Mesendoderm (in vitro differentiated cells): ENCODE measurements at places on chromosomes 1 and 21.

DNA sequence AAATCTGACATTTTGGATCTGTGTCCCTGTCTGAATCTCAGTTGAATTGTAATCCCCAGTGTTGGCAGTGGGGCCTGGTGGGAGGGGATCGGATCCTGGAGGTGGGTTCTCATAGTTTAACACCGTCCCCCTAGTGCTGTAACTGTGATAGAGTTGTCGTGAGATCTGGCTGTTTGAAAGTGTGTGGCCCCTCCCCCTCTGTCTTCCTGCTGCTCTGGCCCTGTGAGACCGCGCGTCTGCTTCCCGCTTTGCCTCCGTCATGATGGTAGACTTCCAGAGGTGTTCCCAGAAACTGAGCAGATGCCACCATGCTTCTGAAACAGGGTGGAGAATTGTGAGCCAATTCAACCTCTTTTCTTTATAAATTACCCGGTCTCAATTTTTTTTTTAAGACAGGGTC lies 25.0 kb downstream of the AGPAT3 start:
- DNase-seq: peak; percentile 82
- H3K4me1 ChIP-seq: no peaks in the 10 kb centered on the region
- H3K4me3 ChIP-seq: no peak overlapping the region
- H3K27me3 ChIP-seq: no peaks in the 10 kb centered on the region
- H3K36me3 ChIP-seq: no peaks in the 10 kb centered on the region

DNA sequence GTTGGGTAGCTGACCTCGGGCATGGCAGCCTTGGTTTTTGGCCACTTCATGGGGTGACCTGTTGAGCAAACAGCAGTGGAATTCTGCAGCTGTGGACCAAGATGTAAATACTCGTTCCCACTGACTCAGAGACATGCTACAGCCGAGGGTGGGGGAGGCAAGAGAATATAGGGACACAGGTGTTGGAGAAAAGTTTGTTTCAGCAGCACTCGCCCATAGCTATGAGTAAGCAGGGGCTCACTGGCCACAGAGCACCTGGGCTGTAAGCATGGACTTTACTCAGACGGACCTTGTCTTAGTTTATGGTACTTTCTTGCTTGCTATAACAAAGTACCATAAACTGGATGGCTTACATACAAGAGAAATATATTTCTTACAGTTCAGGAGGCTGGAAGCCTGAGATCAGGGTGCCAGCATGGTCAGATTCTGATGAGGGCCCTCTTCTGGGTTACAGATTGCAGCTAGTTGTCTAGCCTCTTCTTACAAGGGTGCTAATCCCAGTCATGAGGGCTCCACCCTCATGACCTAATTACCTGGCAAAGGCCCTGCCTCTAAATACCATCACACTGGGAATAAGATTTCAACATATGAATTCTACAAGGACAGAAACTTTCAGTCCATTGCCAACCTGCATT lies 437.2 kb upstream of the DAB1 start:
- H3K27me3 ChIP-seq: no peaks in the 10 kb centered on the region
- no peaks in the 10 kb centered on the region for H3K4me1 ChIP-seq
- no peak overlapping the region for H3K27ac ChIP-seq
- H3K4me3 ChIP-seq: no peak overlapping the region

GRCh38 chr1:160053548-160054365 lies 16.2 kb downstream of the KCNJ10 start:
- no peak overlapping the region for H3K27ac ChIP-seq
- DNase-seq: no peak
- no peaks in the 10 kb centered on the region for H3K36me3 ChIP-seq
- no peaks in the 10 kb centered on the region for H3K27me3 ChIP-seq

DNA sequence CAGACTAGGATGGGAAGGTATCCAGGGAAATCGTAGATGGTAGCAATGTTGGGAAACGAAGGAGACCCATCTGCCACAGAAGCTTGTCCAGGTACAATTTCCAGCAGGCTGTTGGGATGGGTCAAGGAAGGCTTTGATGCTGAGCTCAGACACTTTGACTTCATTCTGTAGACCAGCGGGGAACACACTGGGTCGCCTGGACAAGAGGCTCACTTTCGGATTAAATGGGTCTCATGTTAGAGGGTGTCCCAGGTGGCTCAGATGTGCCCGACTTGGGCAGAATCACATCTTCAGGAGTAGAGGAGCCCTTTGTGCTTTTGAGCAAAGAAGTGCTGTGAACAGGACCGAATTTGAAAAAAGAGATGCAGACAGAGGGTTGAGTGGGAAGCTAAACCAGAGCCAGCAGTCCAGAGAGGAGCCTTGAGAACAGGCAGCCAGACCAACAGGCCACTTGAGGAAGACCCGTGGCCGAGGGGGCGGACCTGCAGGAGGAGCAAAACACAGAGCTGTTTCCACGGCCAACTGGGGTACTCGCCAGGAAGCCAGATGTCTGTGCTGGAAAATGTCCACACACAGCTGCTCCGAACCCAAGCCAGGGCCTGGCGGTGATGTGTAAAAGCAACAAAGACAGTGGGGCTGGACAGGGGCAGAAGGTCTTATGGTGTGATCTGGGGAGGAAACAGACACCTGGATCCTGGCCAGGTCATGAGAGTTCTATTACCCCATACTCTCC lies 146.9 kb downstream of the AJAP1 start:
- H3K36me3 ChIP-seq: no peaks in the 10 kb centered on the region
- H3K27me3 ChIP-seq: no peaks in the 10 kb centered on the region
- DNase-seq: no peak
- no peak overlapping the region for H3K4me3 ChIP-seq

- H3K4me1 ChIP-seq: no peaks in the 10 kb centered on the region
- H3K27ac ChIP-seq: no peak within 1 kb of the TSS
- H3K27me3 ChIP-seq: no peaks in the 10 kb centered on the region
- no peak for DNase-seq
Measured at GRCh38 chr1:198638894-198639635, at the start of gene PTPRC. Gene PTPRC (plus strand): TSS chr1:198639040. CDS start chr1:198639269, 229 bp downstream.

- H3K4me1 ChIP-seq: no peaks in the 10 kb centered on the region
- H3K4me3 ChIP-seq: no peak overlapping the region
- H3K27ac ChIP-seq: no peak overlapping the region
- H3K36me3 ChIP-seq: no peaks in the 10 kb centered on the region
- H3K27me3 ChIP-seq: no peaks in the 10 kb centered on the region
Measured at GRCh38 chr21:46037331-46038325, 56.1 kb downstream of the COL6A1 start.

GRCh38 chr1:174958396-174958795 lies 41.4 kb upstream of the CACYBP start:
- no peaks in the 10 kb centered on the region for H3K27me3 ChIP-seq
- no peaks in the 10 kb centered on the region for H3K36me3 ChIP-seq
- H3K4me1 ChIP-seq: no peaks in the 10 kb centered on the region
- DNase-seq: no peak
- H3K27ac ChIP-seq: no peak overlapping the region

- no peaks in the 10 kb centered on the region for H3K36me3 ChIP-seq
- H3K27ac ChIP-seq: no peak overlapping the region
- DNase-seq: no peak
- H3K4me3 ChIP-seq: no peak overlapping the region
- H3K27me3 ChIP-seq: no peaks in the 10 kb centered on the region
Measured at GRCh38 chr1:37893673-37894072, 34.3 kb upstream of the MTF1 start.

- H3K4me1 ChIP-seq: no peaks in the 10 kb centered on the region
- H3K27ac ChIP-seq: peak overlapping the region; percentile 11
- DNase-seq: peak; percentile 82
- H3K4me3 ChIP-seq: no peak overlapping the region
- H3K36me3 ChIP-seq: no peaks in the 10 kb centered on the region
Measured at GRCh38 chr1:21491488-21492355, 17.5 kb upstream of the ALPL start.

GRCh38 chr21:41653243-41653953 lies 113.5 kb downstream of the RIPK4 start:
- no peaks in the 10 kb centered on the region for H3K27me3 ChIP-seq
- DNase-seq: no peak
- H3K4me3 ChIP-seq: no peak overlapping the region
- no peak overlapping the region for H3K27ac ChIP-seq

DNA sequence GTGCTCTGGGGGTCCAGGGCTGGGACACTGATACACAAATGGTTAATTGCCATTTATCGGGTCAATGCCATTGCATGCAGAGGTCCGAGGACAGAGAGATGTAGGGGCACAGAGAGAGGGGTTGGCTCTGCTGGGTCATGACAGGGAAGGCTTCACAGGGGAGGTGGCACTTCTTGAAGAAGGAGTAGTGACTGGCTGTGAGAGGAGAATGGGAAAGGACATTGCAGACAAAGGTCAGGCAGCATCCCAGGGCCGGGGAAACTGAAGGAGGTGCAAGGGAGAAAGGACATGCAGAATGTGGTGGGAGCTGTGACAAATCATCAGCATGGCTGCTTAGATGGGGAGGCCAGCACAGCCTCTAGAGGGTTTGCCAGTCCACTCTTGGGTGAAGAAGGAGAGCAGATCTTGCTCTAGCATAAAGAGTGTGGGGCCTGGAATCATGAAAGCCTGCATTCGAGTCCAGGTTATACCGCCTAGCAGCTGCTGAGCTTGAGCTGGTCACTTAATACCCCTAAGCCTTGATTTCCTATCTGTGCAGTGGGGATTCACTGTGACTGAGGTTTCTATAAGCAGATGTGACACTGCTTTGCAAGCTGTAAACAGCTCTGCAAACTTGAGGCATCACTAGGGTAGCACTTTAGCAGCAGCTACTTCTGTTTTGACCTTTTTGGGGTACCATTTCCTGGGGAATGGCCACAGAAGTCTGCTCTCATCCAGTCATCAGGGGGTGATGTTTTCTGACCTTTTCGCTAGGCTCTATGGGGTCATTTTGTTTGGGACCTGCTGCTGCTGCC lies 59.2 kb upstream of the EPS8L3 start:
- H3K27me3 ChIP-seq: no peaks in the 10 kb centered on the region
- H3K36me3 ChIP-seq: no peaks in the 10 kb centered on the region
- no peak overlapping the region for H3K4me3 ChIP-seq
- H3K27ac ChIP-seq: no peak overlapping the region

DNA sequence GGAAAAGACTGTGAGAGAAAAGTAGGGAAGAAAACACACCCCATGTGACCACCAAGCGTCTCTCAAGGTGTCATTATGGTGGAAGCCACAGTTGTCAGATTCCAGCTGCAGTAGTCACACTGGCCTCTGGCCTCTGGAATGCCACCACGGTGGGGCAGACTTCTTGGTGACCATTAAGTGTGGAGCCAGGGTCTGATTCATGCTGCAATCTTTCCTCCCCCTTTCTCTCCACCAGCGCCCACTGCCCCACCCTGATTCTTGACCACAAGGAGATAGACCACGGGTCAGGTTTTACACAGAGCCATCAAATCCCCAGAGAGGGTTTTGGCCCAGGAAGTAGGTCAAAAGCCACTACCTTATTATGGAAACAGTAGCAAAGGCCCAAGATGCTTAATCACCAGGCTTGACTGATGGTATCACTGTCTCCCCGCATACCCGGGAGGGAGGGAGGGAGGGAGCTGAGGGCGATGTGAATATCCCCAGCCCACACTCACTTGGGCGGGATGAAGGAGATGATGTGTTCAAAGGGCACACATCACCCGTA lies 52.7 kb upstream of the GRHL3 start:
- no peaks in the 10 kb centered on the region for H3K36me3 ChIP-seq
- DNase-seq: peak; percentile 94
- no peak overlapping the region for H3K27ac ChIP-seq
- H3K27me3 ChIP-seq: no peaks in the 10 kb centered on the region

DNA sequence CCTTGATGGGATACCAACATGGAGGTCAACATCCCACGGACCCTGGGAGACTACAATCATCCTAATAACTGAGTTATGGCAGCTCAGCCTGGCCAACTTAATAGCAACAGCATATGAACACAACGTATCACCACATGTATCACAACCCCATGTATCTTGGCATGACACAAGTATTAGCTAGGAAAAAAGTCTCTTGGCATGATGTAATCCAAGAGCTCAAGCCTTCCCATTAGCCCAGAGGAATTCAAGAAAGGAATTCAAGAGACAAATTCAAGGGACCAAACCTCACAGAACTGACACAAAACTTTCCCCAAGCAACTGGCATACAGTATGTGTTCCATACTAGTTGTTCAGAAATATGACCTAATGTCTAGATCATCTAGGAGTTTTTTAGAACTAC lies 100.9 kb upstream of the HMGB4 start:
- DNase-seq: peak; percentile 20
- H3K27me3 ChIP-seq: no peaks in the 10 kb centered on the region
- H3K4me1 ChIP-seq: no peaks in the 10 kb centered on the region
- H3K36me3 ChIP-seq: no peaks in the 10 kb centered on the region
- H3K27ac ChIP-seq: no peak overlapping the region

GRCh38 chr1:185439727-185440415 lies 122.8 kb upstream of the IVNS1ABP start:
- H3K27me3 ChIP-seq: no peaks in the 10 kb centered on the region
- no peak for DNase-seq
- H3K4me1 ChIP-seq: no peaks in the 10 kb centered on the region
- H3K4me3 ChIP-seq: no peak overlapping the region
- H3K27ac ChIP-seq: no peak overlapping the region

GRCh38 chr1:244226435-244226834 lies 175.4 kb downstream of the ZBTB18 start:
- DNase-seq: no peak

- peak within 1 kb of the TSS; percentile 60 for H3K4me3 ChIP-seq
- H3K27me3 ChIP-seq: peaks cover 3% of the 10 kb centered on the region
- H3K4me1 ChIP-seq: no peaks in the 10 kb centered on the region
- H3K27ac ChIP-seq: peak within 1 kb of the TSS; percentile 25
- no peaks in the 10 kb centered on the region for H3K36me3 ChIP-seq
Measured at GRCh38 chr1:16613185-16614147, at the start of gene NBPF1. Gene NBPF1 (minus strand): TSS chr1:16613564.

GRCh38 chr1:30684881-30685795 lies 38.2 kb downstream of the MATN1 start:
- H3K4me3 ChIP-seq: no peak overlapping the region
- peaks cover 5% of the 10 kb centered on the region for H3K4me1 ChIP-seq
- H3K27ac ChIP-seq: no peak overlapping the region
- peak; percentile 99 for DNase-seq

GRCh38 chr1:101313356-101313755 lies 76.5 kb downstream of the S1PR1 start:
- no peak for DNase-seq
- peaks cover 4% of the 10 kb centered on the region for H3K4me1 ChIP-seq
- no peak overlapping the region for H3K4me3 ChIP-seq
- H3K27ac ChIP-seq: no peak overlapping the region
- H3K36me3 ChIP-seq: no peaks in the 10 kb centered on the region
- no peaks in the 10 kb centered on the region for H3K27me3 ChIP-seq

- no peaks in the 10 kb centered on the region for H3K27me3 ChIP-seq
- H3K27ac ChIP-seq: no peak overlapping the region
- H3K4me1 ChIP-seq: no peaks in the 10 kb centered on the region
- H3K4me3 ChIP-seq: no peak overlapping the region
- DNase-seq: no peak
- H3K36me3 ChIP-seq: no peaks in the 10 kb centered on the region
Measured at GRCh38 chr1:54795841-54796468, 5.2 kb downstream of the TTC22 start.

GRCh38 chr1:43177691-43178090 lies 5.6 kb downstream of the CFAP57 start:
- no peaks in the 10 kb centered on the region for H3K36me3 ChIP-seq
- no peaks in the 10 kb centered on the region for H3K27me3 ChIP-seq
- H3K4me1 ChIP-seq: peaks cover 5% of the 10 kb centered on the region
- no peak for DNase-seq
